ENCODE measurements at places on chromosomes 4 and X.

DNA sequence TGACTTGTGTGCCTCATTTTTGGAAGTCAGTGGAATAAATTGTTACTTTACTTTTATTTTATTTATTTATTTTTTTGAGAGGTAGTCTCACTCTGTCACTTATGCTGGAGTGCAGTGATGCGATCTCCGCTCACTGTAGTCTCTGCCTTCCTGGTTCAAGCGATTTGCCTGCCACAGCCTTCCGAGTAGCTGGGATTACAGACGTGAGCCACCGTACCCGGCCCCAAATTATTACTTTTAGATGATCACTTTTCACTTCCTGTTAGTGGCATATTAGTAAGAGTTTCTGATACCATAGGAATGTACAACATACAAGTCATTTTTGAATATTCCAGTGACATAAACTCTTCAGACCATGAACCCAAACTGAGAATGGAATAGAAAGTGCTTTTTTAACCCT lies 611.0 kb upstream of the MAGEB2 start:
- no peak for DNase-seq

DNA sequence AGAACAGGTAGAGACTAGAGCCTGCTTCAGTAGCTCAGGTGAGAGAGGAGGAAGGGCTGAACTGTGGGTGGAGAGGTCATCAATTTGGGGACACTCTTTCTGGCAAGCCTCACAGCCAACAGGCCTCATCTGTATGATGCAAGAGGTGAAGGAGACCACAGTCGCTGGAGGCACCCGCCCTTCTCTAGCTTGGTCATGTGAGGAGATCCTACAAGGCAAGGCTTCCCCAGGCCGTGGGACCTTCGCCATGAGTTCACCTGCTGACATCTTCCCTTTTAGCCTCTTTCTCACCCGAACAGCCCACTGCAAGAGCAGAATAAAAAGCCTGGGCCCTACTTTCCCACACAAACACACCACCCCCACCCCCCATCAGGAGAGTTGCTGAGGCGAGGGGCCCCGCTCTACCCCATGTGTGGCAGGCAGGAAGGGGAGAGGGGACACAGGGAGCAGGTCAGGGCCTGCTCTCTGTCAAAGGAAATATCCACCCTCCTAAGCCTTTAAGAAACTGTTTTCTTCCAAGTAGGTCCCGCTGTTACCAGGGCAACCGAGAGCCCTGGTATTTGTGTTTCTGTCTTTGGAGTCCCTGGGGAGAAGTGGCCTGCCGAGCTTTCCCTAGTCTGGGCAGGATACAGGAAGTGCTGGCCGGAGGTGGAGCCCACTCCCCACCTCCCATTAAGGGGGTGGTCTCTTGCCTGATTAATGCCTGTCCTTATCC lies 8.1 kb downstream of the RTL5 start:
- DNase-seq: no peak

- DNase-seq: no peak
Observed at GRCh38 chr4:90234916-90235547, 107.8 kb downstream of the CCSER1 start.

DNA sequence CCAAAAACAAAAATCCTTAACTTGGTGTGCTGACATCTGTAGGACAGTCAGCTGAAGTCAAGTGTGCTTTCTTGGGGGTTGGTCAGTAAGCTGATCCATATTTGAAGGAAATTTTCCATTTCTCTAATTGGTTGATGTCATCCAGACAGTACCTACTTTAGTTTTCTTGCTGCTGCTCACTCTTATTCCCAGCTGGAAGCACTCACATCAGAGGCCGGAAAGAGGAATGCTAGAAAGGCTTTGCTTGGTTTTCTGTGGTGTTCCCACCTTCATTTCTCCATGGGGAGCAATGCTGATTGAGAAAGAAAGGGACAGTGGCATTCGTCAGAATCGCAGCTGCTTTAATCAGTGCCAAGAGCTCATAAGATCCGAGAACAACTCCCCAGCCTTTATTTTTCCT lies 227.0 kb downstream of the C4orf33 start:
- no peak for DNase-seq

DNA sequence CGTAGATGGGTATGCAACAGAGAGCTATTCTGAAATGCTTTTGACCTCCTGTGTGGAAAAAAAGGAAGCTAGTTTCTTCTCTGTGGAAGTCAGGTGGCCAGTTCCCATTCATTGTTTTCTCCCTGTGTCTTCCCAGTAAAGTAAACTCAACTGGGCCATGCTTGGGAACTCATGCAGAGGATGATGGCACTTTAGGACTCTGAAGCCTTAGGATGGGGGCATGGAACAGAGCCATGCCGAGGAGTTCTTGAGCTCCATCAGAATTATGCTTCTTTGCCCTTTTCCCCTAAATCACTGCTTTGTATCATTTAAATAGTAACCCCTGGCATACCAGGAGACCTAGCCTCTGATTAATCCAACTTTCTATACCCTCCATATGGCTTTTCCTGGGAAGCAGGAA lies 3.2 kb downstream of the TMEM164 start:
- no peak for DNase-seq

DNA sequence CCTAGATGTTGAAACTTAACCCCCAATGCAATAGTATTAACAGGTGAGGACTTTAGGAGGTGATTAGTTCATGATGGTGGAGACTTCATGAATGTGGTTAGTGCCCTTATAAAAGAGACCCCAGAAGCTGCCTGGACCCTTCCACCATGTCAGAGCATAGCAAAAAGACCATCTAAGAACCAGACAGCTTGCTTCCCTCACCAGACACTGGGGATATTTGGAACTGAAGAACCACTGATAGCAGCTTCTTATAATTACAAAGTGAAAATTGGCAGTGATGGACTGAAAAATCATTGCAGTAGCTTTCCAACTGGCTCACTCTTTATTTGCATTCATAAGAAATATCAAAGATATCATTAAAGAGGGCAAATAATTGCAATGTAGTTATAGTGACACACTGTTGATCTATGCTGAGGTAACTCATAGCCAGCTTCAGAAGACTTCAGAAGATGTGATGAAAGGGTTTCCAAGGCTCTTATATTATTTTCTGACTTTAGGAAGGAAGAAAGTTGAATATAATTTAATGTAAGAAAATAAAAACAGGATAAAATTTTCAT lies 5.8 kb downstream of the RASSF6 start:
- no peak for DNase-seq

DNA sequence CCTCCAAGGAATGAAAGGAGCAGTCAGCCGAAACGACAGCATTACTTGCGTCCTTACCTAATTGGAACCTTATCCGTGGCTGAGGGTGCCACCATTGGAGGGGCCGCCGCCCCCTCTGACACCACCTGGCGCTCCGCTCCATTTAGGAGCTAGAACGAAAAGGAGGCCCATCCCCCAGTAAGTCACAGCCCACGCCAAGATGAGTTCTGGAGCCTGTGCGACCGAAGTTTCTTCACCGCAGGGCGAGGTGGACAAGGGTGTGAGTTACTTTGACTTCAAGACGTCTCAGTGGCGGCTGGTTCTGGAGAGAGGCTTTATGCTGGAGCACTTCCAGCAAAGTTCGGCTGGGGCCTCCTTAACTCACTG lies 729 bp upstream of the IRF2 start:
- peak; percentile 37 for DNase-seq

GRCh38 chr4:87153078-87153870 lies 67.1 kb downstream of the KLHL8 start:
- no peak for DNase-seq

DNA sequence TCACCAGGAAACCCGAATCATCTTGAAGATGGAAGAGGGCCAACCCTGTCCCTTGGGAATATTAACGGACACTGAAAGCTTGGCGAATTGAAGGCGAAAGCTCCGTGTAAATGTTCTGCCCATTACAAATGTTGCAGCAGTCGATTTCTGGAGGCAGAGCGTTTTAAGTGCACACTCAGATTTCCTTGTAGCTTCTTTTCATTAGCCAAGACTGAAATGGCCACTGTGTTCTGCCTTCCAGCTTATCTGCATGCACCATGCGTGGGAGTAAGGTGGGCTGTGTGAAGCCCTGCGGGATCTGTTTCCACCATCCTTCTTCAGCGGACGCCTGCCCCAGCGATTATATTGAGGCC lies 1.3 kb downstream of the SMIM20 start:
- no peak for DNase-seq

DNA sequence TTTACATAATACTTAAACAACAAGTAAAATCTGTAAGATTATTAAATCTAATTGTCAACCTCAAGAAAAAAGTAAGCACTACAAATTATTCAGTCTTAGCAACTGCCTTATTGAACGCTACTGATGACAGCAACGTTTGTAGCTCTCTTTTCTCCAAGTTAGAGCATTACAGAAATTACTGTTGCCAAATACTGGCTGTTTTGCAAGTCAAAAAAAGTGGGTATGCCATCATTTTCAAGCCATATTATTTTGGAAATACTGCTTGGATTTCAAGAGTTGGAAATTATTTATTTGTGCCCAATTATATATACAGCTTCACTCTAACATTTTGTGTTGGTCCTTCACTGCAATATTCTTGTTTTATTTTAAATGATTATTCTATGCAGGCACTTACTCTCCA lies 221.7 kb downstream of the CXXC4 start:
- no peak for DNase-seq

DNA sequence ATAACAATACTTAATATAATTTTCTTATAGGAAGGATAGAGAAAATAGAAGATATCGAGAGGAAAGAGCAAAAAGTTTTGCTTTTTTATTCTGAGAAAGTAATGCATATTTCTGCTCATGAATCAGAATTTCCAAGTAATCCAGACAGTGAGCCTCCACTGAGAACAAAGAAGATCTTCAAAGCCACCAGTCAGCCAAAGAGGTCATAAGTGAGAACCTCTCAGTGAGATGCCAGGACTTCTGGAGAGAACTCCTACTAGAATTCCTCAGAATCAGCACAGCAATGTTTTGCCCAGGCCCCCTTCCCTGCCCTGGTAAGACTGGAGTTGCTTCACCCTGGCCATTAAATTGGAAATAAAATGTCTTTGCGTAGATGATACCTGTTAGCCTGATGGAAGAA lies 254.4 kb upstream of the FAT4 start:
- DNase-seq: no peak

DNA sequence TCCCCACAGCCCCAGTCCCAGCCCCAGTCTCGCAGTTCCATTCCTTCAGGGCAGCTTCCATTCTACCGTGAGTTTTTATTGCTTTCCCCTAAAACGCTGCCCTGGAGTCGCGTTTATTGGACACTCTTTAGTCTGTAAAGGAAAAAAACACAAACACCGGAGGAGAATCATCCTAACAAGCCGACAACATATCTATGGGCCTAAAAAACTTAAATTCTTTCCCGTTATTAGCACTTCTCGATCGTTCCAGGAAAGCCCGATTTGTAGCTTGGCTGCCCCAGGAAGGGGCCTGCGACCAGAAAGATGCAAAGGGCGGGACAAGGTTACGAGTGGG lies 178.5 kb downstream of the CBR4 start:
- DNase-seq: no peak

DNA sequence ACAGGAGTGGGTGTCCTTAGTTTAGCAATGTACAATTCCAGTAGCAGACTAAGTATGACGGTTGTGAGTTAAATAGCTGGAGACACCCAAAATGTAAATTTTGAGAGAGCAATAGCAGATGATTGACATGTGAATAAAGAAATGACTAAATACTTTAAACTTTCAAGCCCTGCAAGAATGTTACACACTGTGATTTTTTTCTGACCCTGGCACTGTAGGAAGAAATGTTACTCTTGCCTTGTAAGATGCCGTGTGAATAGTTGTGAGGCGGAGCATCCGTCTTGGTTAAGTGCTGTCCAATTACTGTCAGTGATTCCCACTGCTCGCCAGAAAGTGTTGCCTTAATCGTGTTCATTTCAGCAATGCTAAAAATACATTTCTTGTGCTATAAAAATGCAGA lies 1248.1 kb downstream of the RAPGEF2 start:
- DNase-seq: no peak

- DNase-seq: no peak
Observed at GRCh38 chrX:129779747-129780146, at the start of gene SASH3. TSS of gene SASH3 (plus strand) at chrX:129779949. CDS start at chrX:129780098, 149 bp downstream.

GRCh38 chrX:115584696-115585095 lies 23.7 kb downstream of the PLS3 start:
- no peak for DNase-seq

DNA sequence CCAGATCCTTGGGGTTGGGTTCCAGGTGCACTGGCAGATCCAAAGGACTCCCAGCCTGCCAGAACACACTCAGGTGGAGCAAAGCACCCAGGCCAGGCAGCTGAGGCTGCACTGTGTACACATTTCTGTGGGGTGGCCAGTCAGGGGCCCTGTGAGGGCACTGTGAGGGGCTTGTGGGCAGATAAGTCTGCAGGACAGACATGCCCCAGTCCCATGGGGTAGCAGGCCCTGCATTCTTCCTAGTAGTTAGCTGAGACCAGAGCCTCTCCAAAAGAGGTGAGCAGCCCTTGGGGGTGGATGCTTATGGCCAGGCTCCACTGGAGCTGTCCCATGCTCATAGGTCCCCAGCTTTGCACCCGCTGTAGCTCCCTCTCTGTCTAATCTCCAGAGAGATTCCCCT lies 7.6 kb downstream of the ETDB start:
- no peak for DNase-seq

GRCh38 chr4:126850286-126850685 lies 782.5 kb upstream of the INTU start:
- no peak for DNase-seq

- DNase-seq: no peak
Observed at GRCh38 chrX:32987142-32987541, 224.2 kb downstream of the DMD start.

GRCh38 chrX:633043-633984 lies 2.7 kb downstream of the SHOX start:
- DNase-seq: no peak

GRCh38 chrX:70030301-70030767 lies 19.4 kb downstream of the AWAT2 start:
- no peak for DNase-seq

DNA sequence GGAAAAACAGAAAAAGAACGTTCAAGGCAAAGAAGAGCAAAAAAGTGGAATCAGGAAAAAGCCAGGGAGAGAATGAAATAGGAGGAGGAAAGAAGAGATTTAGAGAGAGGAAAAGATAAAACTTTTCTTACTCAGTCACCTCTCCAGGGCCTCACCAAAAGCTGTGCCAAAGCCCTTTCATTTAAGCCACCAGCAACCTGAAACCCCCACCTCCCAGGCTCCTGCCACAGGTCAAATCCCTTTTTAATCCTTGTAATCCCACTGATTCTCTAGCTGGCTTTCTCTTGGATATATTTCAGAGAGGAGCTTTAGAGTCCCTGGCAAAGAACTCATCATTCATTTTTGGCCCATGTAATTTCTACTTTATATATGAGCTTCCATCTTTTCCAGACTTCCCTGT lies 25.7 kb upstream of the XIAP start:
- no peak for DNase-seq

- DNase-seq: no peak
Observed at GRCh38 chr4:64774626-64775025, 365.4 kb upstream of the TECRL start.

Measured in stimulated activated CD8-positive, alpha-beta memory T cell treated with anti-CD3 and anti-CD28 coated beads, Interleukin-4, amount 100 ng/mL, for 4 hours (primary cell).